ENCODE measurements at places on chromosomes 11 and 22. TPM values are rescaled to one million over a fixed set of nuclear protein-coding genes. Genes with fewer than 3 reads are reported as not detected.

Gene TUB
- 0.16 TPM for total RNA-seq

- H3K27me3 ChIP-seq, result no peaks in the 10 kb centered on the region
- H3K36me3 ChIP-seq, result peaks cover 3% of the 10 kb centered on the region
- DNase-seq, result no peak
- H3K27ac ChIP-seq, result no peak overlapping the region
Measured at GRCh38 chr11:68882391-68882790, 21.2 kb downstream of the MRPL21 start.

DNA sequence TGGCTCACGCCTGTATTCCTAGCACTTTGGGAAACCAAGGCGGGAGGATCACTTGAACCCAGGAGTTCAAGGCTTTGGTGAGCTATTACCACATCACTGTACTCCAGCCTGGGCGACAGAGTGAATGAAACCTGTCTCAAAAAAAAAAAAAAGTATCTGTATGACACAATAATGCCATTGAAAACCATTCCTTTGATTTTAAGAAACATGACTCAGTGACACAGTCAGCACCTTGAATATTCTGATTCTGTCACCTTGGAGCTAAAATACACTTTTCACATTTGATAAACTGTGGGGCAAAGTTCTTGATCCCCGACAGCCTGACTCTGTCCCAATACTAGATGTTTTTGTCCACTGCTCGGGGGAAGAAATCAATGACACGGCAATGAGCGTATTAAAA lies 16.7 kb upstream of the ELFN2 start:
- DNase-seq, result no peak
- peaks cover 6% of the 10 kb centered on the region for H3K4me1 ChIP-seq
- peaks cover 2% of the 10 kb centered on the region for H3K27me3 ChIP-seq
- no peak overlapping the region for H3K4me3 ChIP-seq
- no peaks in the 10 kb centered on the region for H3K36me3 ChIP-seq

GRCh38 chr22:45998638-45999378 lies 21.8 kb upstream of the WNT7B start:
- no peak overlapping the region for H3K27ac ChIP-seq
- peaks cover 1% of the 10 kb centered on the region for H3K4me1 ChIP-seq
- peaks cover 2% of the 10 kb centered on the region for H3K27me3 ChIP-seq

Gene FDXACB1
- total RNA-seq, result 7.1 TPM

Gene ENTHD1
- 0.34 TPM for total RNA-seq

DNA sequence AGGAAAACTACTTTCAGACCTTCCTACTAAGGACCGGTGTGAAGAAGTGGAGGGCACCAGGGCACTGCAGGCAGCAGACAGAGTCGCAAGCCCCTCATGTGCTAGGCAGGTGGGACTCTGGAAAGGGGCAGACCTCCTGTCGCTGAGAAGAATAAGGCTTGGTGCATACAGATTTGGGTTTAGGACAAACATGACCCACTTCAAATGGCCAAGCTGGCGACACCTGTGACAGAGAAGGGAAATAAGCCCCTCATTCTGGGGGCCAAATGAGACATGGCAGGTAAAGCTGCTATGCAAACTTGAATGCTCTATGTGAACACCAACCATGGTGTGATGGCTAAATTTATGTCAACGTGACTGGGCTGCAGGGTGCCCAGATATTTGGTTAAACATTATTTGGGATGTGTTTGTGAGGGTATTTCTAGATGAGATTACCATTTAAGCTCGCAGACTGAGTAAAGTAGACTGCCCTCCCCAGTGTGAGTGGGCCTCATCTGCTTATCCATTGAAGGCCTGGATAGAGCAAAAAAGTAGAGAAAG lies 112.4 kb upstream of the PITPNB start:
- H3K36me3 ChIP-seq, result no peaks in the 10 kb centered on the region
- no peak overlapping the region for H3K4me3 ChIP-seq
- peaks cover 5% of the 10 kb centered on the region for H3K27me3 ChIP-seq
- no peak for DNase-seq
- H3K27ac ChIP-seq, result no peak overlapping the region

DNA sequence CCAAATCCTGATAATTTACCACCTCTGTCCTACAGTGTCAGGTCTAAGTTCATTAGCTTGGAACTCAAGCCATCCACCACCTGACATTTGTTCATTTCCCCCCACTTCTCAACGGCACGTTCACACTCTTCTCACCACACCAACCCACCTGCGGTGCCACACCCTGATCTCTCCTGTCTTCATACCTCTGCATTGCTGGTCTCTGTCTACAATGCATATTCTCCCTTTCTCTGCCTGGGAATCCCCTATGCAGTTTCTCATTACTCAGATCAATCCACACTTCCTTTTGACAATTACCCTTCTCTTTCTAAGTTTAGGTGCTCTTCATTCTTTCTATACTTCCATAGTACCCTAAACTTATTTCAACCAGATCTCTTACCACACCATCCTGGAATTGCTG lies 20.4 kb upstream of the EMSY start:
- H3K27ac ChIP-seq, result peak overlapping the region; percentile 4
- peak; percentile 58 for DNase-seq
- peaks cover 4% of the 10 kb centered on the region for H3K27me3 ChIP-seq
- peaks cover 13% of the 10 kb centered on the region for H3K4me1 ChIP-seq

DNA sequence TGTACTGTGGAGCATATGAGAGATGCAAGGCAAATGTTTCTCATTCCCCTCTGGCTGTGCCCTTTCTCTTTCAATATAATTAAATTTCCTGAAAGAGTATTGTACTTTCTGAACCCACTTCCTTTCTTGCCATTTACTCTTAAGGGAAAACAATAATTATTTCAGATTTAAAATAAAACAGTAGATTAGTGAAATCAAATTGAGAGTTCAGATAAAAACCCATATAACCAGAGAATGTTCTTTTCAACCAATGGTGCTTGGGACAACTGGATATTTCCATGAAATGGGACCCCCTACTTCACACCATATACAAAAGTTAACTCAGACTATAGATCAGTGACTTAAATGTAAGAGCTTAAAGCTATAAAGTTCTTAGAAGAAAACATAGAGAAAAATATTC lies 26.1 kb upstream of the DLAT start:
- no peaks in the 10 kb centered on the region for H3K27me3 ChIP-seq
- H3K27ac ChIP-seq, result no peak overlapping the region
- H3K4me3 ChIP-seq, result no peak overlapping the region
- DNase-seq, result no peak

Gene ADAMTS15
- not detected for total RNA-seq

Data from activated CD8-positive, alpha-beta T cell treated with anti-CD3 and anti-CD28 coated beads for 36 hours (primary cell).